T-helper 2 cell treated with Interferon-gamma antibody and Interleukin-4, amounts not matched to agents 100 ng/mL and 5 ng/mL, for 36 hours (primary cell): ENCODE measurements at places on chromosomes 2 and 18. TPM values are rescaled to one million over a fixed set of nuclear protein-coding genes. Genes with fewer than 3 reads are reported as not detected.

The IGFBP5 gene
- total RNA-seq: not detected in 2 replicates

The PROKR1 gene
- not detected in 2 replicates for total RNA-seq

The DCC gene
- not detected in 2 replicates for total RNA-seq

The LYG2 gene
- not detected in 2 replicates for total RNA-seq

The RESP18 gene
- not detected in 2 replicates for total RNA-seq

The ADCYAP1 gene
- not detected in 2 replicates for total RNA-seq

The TTN gene
- 12.4 and 13.9 TPM in 2 replicates for total RNA-seq

The FOXD4L1 gene
- total RNA-seq: 0.34 and 0.50 TPM in 2 replicates

The GRHL1 gene
- 0.75 and 1.0 TPM in 2 replicates for total RNA-seq

The ROCK1 gene
- total RNA-seq: 62.8 and 63.6 TPM in 2 replicates

The TRIP12 gene
- total RNA-seq: 233 and 234 TPM in 2 replicates

The NPAS2 gene
- total RNA-seq: 4.8 and 5.2 TPM in 2 replicates

The ELOA2 gene
- total RNA-seq: not detected in 2 replicates

The C2orf15 gene
- total RNA-seq: 0.20 and 0.34 TPM in 2 replicates

The CXCR1 gene
- 1.6 and 2.0 TPM in 2 replicates for total RNA-seq

The GALR1 gene
- total RNA-seq: not detected in 2 replicates

The DCDC2C gene
- not detected in 2 replicates for total RNA-seq

The LGALSL gene
- 0.45 and 0.73 TPM in 2 replicates for total RNA-seq

The CPLX4 gene
- total RNA-seq: not detected in 2 replicates

The LYPD6 gene
- total RNA-seq: not detected in 2 replicates

The MROH2A gene
- total RNA-seq: not detected in 2 replicates

The CTAGE1 gene
- total RNA-seq: not detected in 2 replicates

The SERPINB13 gene
- not detected in 2 replicates for total RNA-seq

The CFAP221 gene
- total RNA-seq: not detected in 2 replicates

The MAB21L4 gene
- total RNA-seq: not detected in 2 replicates

The CXCR4 gene
- 94.2 and 97.6 TPM in 2 replicates for total RNA-seq

The CLEC4F gene
- not detected in 2 replicates for total RNA-seq

The G6PC2 gene
- total RNA-seq: not detected in 2 replicates

The BCL2 gene
- total RNA-seq: 85.7 and 89.0 TPM in 2 replicates

The PPP3R1 gene
- 74.9 and 78.2 TPM in 2 replicates for total RNA-seq

The CD8B2 gene
- 0.11 TPM in 1 of 2 replicates, not detected in the other for total RNA-seq

The C2orf80 gene
- total RNA-seq: not detected in 2 replicates

The ARHGAP15 gene
- 191 TPM in 2 replicates for total RNA-seq

The C2orf69 gene
- total RNA-seq: 15.8 and 16.1 TPM in 2 replicates

The TMEM17 gene
- 0.14 and 0.39 TPM in 2 replicates for total RNA-seq

The ZBTB14 gene
- total RNA-seq: 22.1 and 23.1 TPM in 2 replicates

The AOX1 gene
- 0.20 TPM in 1 of 2 replicates, not detected in the other for total RNA-seq

The ERBB4 gene
- total RNA-seq: not detected in 2 replicates

The XIRP2 gene
- not detected in 2 replicates for total RNA-seq

The TUBA3E gene
- total RNA-seq: not detected in 2 replicates

The ARHGEF4 gene
- 0.41 TPM in 1 of 2 replicates, not detected in the other for total RNA-seq

The PROM2 gene
- 0.34 and 0.48 TPM in 2 replicates for total RNA-seq

The CCDC68 gene
- not detected in 2 replicates for total RNA-seq

The BIRC6 gene
- total RNA-seq: 114 and 119 TPM in 2 replicates

The ZSWIM2 gene
- not detected in 2 replicates for total RNA-seq

The AFTPH gene
- total RNA-seq: 31.7 and 33.6 TPM in 2 replicates

The PSMA8 gene
- 1.6 and 1.7 TPM in 2 replicates for total RNA-seq
